ENCODE measurements at places on chromosomes 2 and 18.

- peak; percentile 70 for DNase-seq
Measured at GRCh38 chr2:241659150-241659739, 21.8 kb downstream of the ATG4B start.

- DNase-seq = no peak
Measured at GRCh38 chr2:239917125-239917956, 107.8 kb downstream of the NDUFA10 start.

DNA sequence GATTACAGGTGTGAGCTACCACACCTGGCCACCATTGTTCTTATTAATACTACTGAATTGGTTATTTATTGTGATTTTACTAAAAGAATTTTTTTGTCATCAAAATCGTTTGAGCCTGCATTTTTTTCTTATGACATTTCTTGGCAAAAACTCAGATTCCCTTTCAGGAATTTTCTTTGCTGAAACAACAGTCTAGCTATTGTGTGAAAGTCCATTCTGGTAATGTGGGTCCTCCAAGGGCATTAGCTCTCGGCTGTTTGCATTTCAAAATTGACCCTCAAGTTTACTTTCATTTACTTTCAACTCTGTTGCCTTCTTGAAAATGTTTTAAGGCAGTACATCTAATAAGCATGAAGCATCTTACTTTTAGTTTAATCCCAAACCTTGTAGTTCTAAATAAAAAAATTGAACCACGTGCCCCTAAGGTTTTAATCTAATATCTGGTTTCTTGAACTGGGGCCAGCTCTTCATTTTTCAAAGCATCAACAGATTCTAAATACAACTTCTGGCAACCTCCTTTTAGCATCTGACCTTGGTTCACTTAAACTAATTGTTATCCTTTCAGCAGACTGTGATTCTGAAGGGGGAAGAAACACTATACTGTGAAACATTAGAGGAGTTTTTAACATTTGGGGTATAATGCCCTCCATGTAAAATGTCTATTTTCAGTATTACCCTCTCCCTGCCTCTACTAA, 325.2 kb upstream of the RAB12 start:
- no peak for DNase-seq

DNA sequence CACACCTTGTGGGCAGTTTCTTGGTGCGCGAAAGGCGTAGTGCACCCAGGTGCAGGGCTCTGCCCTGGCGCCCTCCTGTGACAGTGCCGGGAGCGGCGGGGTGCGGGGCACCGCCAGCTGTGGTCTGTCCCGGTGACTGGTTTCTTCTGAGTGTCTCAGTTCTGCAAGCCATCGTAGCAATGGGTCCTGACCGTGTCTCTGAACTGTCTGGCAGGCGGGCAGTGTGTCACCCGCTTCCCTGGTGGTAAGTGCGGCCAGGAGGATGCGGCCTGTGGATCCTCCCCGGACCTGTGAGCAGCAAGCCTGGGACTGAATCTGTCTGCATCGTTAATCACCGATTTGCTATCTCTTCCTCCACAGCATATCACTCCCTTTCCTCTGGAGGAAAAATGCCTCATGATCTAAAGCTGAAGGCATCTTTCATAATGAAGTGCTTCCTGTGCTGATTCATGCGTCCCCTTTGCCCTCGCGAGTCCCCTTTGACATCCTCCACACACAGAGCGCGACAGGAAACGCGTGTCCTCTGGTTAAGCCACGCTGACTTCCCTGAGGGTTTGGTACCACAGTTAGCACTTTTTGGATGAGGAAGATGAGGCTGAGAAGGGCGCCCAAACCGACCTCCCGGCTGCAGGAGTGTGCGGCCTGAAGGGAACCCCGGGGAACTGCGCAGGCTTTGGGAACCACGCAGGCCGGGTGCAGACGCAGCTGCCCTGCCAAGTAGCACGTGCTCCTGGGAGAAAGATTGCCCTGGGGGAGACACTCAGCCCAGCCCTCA, 416.0 kb upstream of the HS6ST1 start:
- peak; percentile 87 for DNase-seq

DNA sequence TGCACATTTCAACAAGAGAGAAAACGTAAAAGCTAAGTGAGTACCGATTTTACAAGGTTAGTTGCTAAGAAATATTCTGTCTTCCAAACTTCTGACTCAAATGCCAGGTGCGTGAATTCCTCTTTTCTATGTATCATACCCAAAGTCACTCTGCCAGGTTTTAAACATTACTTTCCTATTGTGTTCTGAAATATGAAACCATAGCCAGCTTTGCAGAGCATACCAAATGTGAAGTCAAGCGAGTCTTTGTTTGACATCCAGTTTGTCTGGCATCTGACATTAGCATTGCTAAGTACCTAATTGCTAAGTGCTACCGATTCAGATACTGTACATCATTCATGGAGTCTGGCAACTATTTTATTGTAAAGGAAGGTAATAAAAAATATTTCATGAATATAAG, 321.9 kb upstream of the GALNT5 start:
- no peak for DNase-seq

Data from suppressor macrophage (primary cell).